ENCODE measurements at places on chromosomes 5 and 9.

DNA sequence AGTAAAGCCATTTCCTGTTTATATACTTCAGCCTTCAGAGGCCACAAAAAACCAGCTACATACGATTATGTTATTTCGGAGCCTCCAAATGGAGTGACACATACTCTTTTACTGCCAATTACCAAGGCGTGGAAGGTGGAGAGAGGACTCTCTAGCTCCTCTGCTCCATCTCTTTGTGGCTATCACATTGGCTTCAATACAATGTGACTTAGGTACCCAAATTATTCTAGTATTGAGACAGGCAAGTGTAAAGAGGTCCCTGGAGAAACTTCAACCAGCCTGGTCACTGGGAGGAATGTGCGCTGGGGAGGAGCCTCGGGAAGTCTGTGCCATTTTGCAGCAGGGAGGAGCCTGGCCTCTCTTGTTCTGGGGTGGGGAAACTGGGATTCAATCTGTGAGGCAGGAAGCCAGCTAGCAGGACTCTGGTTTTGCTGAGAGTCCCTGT is 85.8 kb upstream of the TAS2R1 start:
- peak; percentile 29 for DNase-seq

GRCh38 chr5:142807372-142807911 is 37.3 kb downstream of the ARHGAP26 start:
- DNase-seq, result no peak

DNA sequence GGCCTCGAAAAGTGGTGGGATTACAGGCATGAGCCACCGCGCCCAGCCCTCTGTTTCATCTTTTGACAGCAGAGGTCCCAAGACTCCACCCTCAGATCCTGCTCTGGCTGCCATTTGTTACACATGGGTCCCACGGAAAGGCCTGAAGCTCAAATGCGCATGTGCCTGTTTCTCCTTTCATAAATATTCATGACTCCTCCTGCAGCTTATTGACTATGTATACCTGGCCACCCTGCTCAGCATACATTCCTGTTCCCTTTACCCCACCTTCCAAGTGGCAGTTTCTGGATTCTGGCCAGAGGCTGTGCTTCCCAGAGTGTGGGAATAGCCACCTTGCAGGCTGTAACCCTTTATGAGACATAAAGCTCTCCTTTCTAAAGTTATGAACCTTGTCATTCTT is 46.5 kb downstream of the AUH start:
- DNase-seq, result no peak

- no peak for DNase-seq
Observed at GRCh38 chr5:96896276-96896675, 20.0 kb downstream of the ERAP2 start.

- DNase-seq, result no peak
Observed at GRCh38 chr5:176863041-176863764, 35.9 kb downstream of the HK3 start.

DNA sequence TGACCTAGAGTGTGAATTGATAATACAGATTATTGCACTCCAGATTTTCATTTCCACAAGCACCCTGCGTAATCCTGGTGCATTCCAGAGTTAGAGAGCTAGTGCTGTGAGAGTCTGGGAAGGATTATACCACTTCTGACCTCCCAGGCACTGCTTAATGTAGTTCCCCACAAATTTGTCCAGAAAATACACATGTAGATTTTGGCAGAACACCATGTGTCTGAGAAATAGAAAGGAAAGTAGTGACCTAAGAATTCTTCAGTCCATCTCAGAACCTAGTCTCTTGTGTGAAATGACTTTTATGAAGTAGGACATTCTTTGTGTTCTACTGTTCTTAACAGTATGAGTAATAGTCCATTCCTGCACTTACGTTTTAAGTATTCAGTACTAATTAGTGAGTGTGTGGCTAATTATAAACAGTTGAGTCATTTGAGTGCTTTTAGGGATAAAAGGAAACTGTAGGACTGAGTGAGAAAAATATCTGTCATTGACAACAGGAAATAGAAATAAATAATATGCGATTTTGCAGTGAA is 27.8 kb upstream of the PTPDC1 start:
- DNase-seq, result peak; percentile 68

GRCh38 chr5:157549283-157549629 is 26.3 kb downstream of the ADAM19 start:
- no peak for DNase-seq

DNA sequence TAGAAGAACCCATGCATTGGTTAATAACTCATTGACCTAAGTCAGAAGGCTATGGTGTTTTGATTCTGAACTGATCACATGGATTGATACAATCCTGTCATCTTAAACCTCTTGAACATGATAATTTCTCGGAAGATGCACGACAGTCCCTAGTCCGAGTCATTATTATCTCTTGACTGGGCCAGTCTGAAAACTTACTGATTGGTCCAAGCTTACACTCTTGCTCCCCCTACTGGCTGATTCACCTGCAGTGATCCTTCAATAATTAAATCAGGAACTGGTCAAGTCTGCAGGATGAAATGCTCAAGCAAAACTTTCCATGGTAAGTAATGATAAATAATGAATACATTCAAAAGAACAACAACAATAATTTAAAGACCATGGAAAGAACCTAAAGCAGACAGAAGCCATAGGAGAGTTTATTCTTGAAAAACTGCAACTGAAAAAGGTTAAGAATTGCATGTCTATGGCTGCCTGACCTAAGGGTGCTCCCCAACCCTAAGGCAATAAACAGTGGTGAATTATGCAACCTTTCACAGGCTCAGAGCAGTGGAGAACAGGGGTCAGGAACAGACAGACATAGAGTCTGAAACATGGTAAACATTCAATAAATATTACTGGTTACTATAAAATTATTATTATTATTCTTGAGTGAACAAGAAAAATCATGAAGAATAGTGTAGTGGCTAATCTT is 79.3 kb downstream of the BRINP1 start:
- DNase-seq, result peak; percentile 51

DNA sequence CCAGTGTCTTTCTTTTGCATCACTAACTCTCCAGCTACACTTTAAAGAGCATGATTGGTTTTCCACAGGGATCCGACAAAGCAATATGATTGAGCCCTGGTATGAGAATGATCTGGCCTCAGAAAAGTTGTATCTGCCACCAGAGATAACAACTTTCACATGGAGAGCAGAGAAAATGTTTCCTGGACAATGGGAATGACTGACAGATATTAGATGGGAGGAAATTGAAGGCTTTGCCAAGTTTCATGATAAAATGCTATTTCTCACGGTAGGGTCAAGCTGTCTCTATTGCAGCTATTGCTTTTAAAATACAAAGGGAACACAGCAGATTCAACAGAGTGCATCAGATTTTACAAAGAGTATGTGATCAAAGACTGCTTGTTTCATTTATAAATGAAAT is 56.4 kb upstream of the GLIS3 start:
- DNase-seq, result no peak

DNA sequence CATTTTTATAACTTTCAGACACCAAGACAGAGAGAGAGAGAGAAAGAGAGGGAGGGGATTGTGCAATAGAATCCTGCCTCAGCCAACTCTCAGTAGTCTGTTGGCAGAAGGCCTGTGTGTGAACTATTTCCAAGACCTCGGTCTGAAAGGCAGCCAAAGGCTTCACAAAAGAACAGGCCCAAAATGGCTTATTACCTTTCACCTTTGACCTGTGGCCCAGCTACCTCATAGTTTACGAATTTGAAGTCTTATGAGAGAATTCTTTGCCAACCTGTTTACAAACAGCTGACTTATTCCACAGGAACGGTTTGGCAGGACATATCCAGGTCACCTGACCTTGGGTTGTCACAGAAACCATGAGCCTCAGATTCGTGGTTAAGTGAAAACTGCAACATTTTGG is 48.6 kb downstream of the NR2F1-AS1 start:
- peak; percentile 93 for DNase-seq

DNA sequence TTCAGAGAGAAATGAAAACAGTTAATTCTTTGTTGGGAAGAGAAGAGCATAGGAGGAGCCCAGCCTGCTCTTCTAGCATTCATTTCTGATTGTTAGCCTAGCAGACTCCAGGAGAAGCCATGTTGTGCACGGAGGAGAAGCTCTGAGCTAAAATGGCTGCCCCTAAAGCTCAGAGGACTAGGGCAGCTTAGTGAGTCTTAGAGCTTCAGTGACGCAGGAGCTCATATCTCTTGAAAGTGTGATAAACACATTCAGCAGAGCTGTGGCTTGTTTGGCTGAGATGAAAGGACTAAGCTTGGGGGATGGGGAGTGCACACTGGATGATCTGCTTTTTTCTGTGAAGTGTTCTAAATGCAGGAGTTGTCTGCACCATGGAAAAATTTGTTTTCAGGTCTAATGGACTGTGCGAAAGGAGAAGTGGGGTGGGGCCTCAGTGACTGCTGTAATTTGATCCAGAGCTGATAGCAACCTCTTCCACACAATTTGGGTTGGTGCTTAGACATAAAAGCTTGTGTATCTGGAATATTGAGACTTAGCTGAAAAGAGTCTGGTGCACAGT is 58.5 kb downstream of the ZNF462 start:
- DNase-seq, result peak; percentile 37

GRCh38 chr5:36720688-36721087 is 114.3 kb downstream of the SLC1A3 start:
- no peak for DNase-seq

All from adipocyte (in vitro differentiated cells).